ENCODE measurements at places on chromosomes 2 and 18.

GRCh38 chr2:128545829-128546228, 227.2 kb upstream of the HS6ST1 start:
- DNase-seq = no peak

DNA sequence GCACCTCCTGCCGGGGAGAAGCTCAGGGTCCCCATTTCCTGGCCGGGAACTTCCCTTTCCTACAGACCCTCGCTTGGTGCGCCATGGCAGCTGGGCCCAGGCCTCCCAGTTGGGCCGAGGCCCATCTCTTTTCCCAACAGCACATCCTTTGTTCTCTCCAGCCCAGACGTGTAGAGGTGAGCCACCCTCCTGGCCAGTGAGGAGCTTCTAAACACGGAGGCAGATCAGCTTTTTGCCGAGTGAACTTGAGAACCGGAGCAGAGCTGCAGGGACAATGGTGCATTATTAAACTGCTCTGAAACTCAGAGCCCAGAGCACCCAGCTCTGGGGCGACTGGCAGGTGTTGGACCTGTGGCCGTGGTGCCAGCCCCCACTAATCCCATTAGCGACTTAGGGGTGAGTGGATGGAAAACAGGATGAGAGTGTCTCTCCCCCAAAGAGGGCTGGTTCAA, 25.4 kb downstream of the SH3BP4 start:
- DNase-seq = no peak

GRCh38 chr2:191991442-191991841, 144.6 kb upstream of the CAVIN2 start:
- DNase-seq = no peak

DNA sequence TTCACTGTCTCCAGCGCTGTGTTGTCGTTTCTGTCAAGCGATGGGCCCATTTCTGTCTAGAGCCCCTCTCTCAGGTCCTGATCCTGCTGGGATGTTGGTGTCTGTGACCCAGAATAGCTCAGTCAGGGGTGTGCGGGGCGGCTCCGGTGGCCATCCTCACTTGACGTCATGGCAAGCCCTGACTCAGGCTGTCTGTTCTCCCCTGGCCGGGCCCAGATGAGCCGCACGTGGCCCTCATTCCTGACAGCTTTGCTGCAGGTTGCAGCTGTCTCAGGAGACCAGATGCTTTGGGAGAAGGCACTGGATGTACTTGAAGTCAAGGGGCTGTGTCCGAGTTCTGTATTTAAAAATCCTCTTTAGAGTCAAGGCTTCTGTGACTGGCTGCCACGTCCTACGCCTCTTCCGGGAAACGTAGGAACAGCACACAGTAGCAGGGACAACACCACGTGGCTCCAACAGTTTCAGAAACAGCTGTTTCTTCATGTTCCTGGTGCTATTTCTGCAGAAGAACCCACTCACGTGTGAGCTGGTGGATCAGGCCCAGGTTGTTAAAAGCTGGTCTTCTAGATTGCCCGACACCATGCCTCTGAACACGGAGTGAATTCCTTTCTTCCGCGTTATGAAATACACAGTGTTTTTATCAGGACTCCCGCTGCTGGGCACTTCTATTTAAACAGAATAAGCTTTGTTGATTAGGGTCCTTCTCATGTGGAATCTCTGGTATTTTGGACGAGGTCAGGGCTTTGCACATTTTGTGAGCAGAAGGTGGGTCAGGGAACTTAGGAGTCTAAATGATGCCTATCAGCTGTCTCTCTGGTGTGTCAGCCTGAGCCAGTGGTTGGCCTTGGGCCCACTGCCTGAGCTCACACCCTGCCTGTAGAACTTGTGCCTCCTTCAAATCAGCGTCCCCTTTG, 28.3 kb upstream of the NTSR2 start:
- no peak for DNase-seq

GRCh38 chr2:57758686-57759085, 287.9 kb upstream of the VRK2 start:
- no peak for DNase-seq

- DNase-seq = no peak
These were observed 237.6 kb downstream of the PRKCE start for GRCh38 chr2:45889053-45889452.

DNA sequence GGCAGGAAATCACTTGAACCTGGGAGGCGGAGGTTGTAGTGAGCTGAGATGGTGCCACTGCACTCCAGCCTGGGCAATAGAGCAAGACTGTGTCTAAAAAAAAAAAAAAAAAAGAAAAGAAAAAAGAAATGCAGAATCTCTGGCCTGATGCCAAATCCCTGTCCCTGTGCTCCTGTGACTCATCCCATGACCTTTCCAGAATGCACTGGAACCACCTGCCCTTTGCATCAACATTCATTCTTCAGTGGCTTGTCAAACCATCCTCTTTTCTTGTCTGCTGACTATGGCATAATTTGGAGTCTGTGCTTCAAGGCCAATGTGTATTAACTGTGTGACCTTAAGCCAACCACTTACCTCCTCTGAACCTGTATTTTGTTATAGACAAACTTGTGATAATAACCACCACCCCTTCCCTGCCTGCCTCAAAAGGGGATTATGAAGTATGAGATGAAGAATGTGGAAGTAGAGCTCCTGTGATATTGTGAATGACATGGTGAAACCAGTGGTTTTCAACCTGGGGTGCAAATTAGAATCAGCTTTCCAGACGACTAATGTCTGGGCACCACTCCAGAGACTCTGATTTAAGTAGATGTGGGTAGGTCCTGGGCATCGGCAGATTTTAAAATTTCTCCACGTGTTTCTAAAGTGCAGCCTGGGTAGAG, 189.3 kb downstream of the CLIP4 start:
- DNase-seq = no peak

- no peak for DNase-seq
These were observed 2041.4 kb upstream of the CELF4 start for GRCh38 chr18:39607034-39607433.

GRCh38 chr2:101003278-101003775, 1.2 kb downstream of the RPL31 start:
- no peak for DNase-seq

DNA sequence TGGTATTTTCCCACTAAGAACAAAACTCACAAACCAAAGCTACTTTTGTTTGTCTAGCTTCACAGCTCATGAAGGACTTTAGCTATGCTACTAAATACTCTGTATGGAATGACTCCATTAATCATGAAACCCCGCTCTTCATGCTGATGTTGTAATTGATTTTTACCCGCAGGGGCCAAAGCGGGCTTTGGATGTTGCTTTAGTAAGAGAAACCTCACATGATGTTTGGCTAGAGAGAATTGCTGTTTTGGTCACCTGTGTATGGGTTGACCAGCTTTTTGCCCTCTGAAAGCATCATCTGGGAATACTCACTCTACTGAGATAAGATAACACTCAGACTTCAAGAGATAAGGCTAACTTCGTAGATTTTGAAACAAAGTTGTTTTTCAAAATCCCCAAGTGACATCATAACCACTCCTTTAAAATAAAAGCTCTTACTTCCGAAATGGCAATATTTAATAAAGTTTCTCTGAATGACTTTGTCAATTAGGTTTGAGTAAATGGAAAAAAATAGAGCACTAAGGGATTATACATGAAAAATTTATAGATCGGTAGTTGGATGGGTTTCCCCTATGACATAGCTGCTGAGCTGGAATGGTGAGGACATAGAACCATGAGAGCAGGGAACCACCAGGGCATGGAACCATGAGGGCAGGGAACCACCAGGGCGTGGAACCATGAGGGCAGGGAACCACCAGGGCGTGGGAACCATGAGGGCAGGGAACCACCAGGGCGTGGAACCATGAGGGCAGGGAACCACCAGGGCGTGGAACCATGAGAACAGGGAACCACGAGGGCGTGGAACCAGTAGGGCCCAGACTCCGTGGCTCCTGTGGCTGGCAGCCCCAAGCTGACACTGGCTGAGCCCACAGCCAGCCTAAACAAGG, 31.9 kb downstream of the ACKR3 start:
- no peak for DNase-seq

DNA sequence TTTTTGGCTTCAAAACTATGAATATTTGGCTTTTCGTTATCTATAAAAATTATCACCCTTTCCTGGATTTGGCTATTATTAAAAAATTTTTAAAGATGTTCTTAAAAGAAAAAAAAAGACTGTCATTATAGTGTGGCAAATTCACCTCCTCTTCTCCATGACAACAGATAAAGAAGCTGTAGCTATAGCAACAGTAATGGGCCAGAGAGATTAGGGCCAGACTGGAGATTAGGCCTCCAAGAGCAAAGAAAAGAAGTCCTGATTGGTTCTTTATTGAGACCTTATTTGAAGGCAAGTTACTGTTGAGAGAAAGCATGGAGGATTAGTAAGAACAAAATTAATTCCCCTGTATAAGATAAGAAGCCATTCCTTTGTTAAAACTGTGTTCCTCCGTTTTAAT, 812.5 kb downstream of the DCC start:
- no peak for DNase-seq

GRCh38 chr2:59874971-59875755, 678.3 kb downstream of the BCL11A start:
- no peak for DNase-seq

- no peak for DNase-seq
These were observed 17.3 kb downstream of the GRHL1 start for GRCh38 chr2:9968553-9969497.

DNA sequence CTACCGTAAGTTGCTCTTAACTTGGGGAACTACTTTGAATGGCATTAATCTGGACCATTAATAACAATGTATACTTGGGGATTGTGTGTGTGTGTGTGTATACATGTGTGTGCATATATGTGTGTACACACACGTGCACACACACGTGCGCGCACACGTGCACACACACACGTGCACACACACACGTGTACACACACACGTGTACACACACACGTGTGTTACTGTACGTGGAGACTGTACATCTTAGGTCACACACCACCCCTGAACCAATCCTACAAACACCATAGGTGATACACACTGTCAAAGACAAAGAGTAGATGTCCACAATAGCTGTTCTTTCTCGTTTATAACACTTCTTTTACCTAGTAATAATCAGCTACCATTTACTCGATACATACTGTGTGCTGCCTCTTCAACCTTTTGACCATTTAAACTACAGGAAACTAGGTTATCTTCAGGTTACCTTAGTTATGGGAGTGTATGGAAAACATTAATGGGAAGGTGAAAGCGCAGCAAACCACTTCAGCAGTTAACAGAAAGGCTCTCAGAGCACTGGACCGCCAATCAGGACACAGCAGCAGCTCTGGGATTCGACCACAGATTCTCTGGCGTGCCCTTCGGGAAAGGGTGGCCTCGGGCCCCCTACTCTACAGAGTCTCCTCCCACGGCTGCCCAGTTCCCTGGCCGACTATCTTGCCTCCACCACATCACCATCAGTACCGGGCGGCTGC, 894 bp upstream of the GCC2 start:
- no peak for DNase-seq

DNA sequence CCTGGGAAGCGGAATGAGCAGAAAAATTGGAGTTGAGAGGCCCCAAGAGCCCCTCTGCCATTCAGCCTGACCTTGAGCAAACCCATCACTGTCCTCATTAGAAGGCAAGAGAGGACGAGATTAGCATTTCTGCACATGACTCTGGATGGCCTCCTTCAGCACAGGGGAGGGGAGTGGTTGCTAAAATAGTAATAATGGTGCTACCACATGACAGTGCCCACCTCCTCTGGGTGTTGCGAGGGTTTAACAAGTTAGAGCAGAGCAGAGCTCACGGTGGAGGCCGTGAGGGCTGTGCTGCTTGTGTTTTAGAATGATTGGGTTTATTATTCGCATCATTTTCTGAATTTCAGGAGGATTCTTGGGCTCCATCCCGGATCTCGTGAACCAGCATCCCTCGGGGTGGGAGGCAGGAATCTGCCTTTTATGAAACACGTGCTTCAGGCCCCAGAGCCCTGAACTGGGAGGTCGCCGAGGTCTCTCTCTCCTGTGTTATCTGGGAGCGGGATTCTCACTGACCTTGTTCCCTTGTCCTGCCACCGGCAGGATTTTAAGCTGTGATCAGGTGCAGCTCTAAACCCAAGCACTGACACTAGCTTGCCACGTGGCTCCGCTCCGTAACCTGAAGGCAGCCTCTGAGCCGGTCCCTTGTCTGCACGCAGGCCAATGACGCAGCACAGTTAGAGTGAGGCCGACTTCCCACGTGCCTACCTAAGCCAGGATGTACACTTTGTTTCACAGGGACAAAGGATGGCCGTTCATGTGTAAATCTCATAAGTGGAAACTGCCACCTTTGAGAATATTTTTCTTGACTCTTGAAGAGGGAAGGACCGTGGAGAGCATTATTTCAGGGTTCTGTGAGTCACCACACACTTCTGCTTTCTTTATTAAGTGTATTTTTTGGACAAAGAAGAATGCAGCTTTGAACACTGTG, 142.3 kb downstream of the ACOXL start:
- DNase-seq = no peak

- no peak for DNase-seq
These were observed 41.1 kb downstream of the LDLRAD4 start for GRCh38 chr18:13259701-13260100.

DNA sequence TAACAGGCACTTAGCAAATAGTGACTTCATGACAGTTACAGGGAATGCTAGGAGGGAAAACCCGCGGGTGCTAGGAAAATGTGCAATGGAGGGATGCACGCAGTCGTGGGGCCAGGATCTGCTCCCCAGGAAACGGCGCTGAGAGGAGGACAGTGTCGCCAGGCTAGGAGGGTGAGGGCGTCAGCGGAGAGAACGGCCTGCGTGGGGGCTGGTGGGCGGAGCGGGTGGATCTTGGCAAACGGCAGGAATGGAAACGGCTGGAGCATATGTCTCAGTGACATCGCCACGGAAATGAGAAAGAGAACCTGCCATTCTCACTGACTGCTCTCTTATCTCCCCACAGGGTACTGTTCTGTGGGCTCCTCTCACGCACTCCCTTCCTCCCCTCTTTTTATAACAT, 478.5 kb upstream of the ID2 start:
- no peak for DNase-seq

- no peak for DNase-seq
These were observed 23.9 kb downstream of the MEMO1 start for GRCh38 chr2:31986906-31987305.

DNA sequence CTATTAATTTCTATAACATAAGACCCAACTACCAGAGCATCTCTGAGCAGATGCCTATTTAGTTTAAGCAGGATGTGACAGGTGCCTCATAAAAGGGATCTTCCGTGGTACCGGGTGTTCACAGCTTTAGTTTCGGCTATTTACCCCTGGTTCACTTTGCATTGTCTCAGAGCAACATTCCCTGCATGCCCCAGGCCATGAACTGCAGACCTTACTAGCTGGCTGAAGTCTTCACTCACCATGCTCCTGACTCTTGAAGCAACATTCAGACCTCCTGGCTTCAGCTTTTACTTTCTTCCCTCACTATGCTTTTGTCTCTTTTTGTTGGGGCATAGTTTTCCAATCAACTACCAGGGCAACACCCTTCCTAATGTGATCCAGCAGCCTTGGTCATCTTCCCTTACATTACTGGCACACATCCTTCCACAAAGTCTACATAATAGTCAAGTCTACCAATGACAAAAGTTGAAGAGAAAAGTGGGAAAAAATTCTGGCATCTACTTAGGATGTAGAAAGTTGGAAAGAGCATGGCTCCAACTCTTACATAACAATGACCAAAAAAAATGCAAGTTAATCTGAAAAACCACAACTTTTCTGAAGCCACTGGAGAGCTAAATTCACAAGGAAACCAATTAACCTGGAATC, 99.2 kb downstream of the SESTD1 start:
- DNase-seq = no peak

- no peak for DNase-seq
These were observed 1.1 kb upstream of the WBP1 start for GRCh38 chr2:74457129-74457548.

GRCh38 chr2:99395589-99396130, 58.5 kb downstream of the EIF5B start:
- no peak for DNase-seq

Measured in stimulated activated CD8-positive, alpha-beta memory T cell treated with anti-CD3 and anti-CD28 coated beads, Interleukin-4, amount 100 ng/mL, for 1 hour (primary cell).